Chondrocyte (in vitro differentiated cells): ENCODE measurements at places on chromosomes 1 and 21. TPM values are rescaled to one million over a fixed set of nuclear protein-coding genes. Genes with fewer than 3 reads are reported as not detected.

The SMAP2 gene
- total RNA-seq, result 14.0 to 16.8 TPM (median 15.5 TPM) in 3 replicates

The OR2L3 gene
- not detected in 3 replicates for total RNA-seq

The DRAM2 gene
- total RNA-seq, result 18.2 to 26.0 TPM (median 23.6 TPM) in 3 replicates

The GPR37L1 gene
- not detected in 3 replicates for total RNA-seq

The SH2D1B gene
- total RNA-seq, result not detected in 3 replicates

The CELA2B gene
- not detected in 3 replicates for total RNA-seq

The MMP23B gene
- total RNA-seq, result 18.3 to 71.4 TPM (median 68.7 TPM) in 3 replicates

The OR2T27 gene
- not detected in 3 replicates for total RNA-seq

GRCh38 chr1:150089846-150090520 is 22.4 kb downstream of the VPS45 start:
- no peak for DNase-seq

DNA sequence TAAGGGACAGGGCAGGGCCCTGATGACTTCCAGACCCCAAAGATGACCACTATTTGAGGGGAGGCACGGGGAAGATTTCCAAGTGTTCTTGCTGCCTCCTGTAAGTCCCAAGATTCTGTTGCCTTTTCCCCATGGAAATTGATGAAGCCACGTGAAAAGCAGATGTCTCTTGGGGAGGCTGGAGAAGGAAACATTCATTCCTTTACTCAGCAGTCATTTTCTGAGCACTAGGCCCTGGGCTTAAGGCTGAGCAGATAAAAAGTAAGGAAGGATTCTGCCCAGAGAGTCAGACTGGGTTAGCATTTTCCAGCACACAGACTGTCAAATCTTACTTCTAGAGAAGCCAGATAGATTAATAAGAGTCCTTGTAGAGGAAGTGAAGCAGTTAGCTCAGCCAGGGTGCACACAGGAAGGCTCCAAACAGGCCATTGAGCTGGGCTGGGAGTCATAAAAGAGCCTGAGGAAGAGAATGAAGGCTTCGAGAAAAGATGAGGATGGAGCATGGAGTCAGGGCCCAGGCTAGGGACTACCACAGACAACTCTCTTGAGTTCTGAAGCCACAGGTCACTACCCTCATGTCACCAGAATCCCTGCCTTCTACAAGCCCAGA is 10.1 kb downstream of the EXTL1 start:
- DNase-seq, result no peak

DNA sequence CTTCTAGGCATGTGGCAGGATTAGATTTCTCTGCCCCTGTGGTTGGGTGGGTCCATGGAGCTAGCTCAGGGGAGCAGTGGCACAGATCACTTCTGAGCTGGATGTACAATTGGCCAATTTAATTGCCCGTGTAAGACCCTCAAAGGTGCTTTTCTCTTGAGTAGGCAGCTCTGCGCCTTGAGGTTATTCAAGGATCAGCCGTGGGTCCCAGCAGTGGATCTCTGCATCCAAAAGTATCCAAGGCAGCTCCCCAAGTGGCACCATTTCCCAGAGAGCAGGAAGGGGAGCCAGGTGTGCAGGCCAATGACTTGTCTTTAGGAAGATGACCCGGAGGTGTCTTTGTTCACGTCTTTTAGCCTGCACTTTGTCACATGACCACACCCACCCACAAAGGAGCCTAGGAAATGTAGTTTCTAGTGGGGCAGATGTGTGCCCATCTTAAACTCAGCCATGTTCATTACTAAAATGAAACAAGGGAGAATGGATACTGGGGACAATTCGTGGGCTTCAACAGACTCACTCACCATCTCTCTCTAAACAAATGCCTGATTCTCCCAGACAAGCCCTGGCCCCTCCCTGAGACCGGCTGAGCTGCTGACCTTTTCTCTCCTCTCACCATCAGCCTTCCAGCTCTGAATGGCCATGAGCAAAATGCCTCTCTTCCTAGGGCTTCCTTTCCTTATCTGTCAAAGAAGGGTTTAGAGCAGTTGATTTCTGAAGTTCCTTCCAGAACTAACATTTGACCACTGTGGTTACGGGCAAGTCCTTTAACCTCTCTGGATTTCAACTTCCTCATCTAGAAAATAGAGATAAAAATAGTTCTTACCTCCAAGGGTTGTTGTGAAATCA is 41.4 kb upstream of the TENT5C start:
- DNase-seq, result no peak

- DNase-seq, result no peak
Measured at GRCh38 chr1:20320704-20321103, 30.0 kb downstream of the VWA5B1 start.

DNA sequence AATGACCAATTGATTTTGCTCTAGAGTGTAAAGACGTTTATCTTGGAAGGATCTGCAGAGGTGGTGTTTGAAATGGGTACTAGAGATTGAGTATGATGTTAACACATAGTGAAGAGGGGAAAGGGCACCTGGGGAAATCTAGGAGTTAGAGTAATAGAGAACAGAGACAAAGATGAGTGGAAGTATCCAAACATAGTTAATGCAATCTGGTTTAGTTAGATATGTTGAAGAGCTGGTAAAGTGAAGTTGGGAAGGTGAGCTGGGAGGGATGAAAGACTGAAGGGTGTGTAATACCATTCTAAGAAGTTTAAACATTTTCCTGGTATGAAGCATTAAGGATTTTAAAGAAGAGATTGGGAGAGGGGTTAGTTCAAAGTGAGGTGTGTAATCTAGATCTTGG is 11.0 kb downstream of the XPR1 start:
- no peak for DNase-seq

- DNase-seq, result no peak
Measured at GRCh38 chr1:213491468-213491867, 440.4 kb downstream of the RPS6KC1 start.

DNA sequence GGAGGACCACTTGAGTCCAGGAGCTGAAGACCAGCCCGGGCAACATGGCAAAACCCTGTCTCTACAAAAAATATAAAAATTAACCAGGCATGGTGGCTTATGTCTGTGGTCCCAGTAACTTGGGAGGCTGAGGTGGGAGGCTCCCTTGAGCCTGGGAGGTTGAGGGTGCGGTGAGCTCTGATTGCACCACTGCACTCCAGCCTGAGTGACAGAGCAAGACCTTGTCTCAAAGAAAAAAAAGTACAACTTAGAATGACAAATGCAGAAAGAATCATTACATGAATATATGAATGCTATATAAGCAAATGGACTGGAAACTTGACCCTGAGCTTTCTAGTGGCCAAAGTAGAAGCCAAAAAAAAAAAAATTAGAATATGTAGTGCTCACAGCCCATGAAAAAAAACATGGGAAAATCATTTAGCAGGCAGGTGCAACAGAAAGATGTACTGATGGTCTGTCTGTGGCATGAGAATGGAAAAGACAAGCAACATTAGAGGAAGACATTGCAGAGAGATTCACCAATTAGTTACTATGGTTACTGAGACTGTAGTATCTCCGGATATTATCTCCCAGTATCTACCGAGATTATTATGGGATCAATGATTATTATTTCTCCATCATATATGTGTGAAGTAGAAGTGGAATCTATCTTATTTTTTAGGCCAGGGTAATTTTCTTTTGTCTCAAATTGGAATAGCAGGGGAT is 19.2 kb downstream of the ELAPOR1 start:
- no peak for DNase-seq

- no peak for DNase-seq
Measured at GRCh38 chr1:55071477-55071876, 32.1 kb downstream of the PCSK9 start.

- no peak for DNase-seq
Measured at GRCh38 chr1:163528710-163529348, 207.1 kb downstream of the NUF2 start.

DNA sequence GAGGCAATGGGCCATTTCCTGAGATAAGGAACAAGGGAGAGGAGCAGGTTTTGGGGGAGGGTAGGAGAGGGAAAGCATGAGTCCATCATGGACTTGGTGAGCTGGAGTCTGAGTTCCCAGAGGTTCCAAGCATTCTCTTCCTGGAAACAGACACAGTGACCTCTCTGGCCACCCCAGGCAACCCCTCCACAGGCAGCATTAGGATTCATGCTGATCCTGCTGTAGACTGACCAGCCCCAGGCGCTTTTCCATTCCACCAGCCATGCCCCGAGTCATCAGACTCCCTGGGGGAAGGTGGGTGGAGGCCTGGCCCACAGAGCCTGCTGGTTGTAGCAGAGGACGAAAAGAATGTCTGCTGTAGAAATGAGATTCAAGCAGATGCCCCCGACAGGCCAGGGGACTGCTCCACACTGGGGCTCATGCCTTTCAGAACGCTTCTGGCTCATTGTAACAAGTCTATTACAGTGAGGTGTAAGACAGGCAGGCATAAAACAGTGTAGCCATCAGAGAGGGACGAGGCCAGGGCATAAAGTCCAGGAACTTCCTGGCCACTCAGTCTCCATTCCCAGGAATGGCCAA is 52.2 kb downstream of the KCND3 start:
- DNase-seq, result no peak
